Left ventricle myocardium superior (tissue), 1 donor: ENCODE measurements at places on chromosomes 7 and 10.

DNA sequence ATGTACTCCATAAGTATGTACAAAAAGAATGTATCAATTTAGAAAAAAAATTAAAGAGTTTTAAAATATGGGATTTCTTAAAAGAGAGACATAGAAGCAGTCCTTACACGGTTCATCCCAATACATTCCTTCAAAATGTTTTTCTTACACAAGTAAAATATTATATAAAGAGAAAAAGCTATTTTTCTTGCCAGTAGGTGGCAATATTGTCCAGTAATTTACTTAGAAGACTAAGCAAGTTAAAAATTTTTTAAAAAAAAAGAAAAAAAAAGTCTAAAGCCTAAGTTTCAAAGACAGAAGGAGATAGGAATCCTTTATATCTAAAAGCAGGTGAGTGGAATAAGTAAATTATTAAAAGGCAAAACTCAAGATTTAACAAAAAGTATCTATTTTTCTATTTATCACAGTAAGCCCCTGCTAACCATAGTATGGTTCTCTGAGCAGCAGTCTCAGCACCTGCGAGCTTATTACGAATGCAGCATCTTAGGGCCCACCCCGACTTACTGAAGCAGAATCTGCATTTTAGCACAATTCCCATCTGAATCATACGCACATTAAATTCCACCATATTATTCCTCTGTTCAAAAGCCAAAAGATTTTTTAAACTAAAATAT is 240.6 kb downstream of the DGKI start:
- no peak for DNase-seq

GRCh38 chr10:131094527-131095312 is 216.8 kb downstream of the TCERG1L start:
- DNase-seq: no peak

GRCh38 chr7:121094829-121095228 is 106.3 kb downstream of the CPED1 start:
- DNase-seq: no peak

GRCh38 chr10:70738761-70739121 is 46.4 kb downstream of the TBATA start:
- DNase-seq: no peak

GRCh38 chr7:35339811-35340210 is 85.9 kb upstream of the TBX20 start:
- DNase-seq: no peak

DNA sequence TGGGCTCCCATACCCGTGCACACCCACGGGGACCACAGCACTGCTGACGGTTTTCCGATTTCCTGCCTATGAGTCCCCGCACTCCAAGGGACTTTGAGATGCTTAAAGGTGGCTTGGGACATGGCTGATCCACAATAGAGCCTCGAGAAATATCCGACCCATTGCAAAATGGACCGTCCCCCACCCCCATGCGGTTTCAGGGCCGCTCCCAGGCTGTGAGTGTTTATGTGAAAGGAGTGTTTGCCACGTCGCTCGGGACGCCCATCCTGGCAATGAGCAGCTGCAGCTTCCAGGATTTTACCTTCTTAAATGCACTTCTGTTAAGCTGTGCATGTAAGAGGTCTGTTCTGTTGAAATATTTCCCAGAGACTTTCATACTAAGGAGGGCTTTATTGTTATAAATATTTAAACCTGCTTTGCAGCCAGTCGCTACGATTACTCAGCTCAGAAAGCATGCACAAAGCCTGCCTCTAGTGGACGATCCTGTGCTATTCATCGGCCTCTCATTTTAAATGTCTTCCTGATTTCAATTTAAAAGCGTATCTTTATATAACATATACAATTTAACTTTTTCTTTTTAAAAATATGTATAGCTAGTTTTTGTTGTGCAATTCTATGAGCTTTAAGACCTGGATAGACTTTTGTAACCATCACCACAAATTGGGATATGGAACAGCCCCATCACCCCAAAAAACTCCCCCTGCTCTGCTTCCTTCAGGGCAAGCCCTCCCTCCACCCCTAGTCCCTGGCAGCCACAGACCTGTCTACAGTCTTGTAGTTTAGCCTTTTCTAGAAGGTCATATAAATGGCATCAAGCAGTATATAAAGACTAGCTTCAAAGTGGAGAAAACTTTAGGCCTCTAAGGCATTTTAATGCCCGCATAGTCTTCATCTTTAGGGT is 418.3 kb downstream of the PAXIP1 start:
- no peak for DNase-seq

GRCh38 chr10:74213019-74213418 is 62.0 kb downstream of the ADK start:
- no peak for DNase-seq

- DNase-seq: peak; percentile 48
These were observed 74.9 kb upstream of the PPIF start for GRCh38 chr10:79272353-79272752.

DNA sequence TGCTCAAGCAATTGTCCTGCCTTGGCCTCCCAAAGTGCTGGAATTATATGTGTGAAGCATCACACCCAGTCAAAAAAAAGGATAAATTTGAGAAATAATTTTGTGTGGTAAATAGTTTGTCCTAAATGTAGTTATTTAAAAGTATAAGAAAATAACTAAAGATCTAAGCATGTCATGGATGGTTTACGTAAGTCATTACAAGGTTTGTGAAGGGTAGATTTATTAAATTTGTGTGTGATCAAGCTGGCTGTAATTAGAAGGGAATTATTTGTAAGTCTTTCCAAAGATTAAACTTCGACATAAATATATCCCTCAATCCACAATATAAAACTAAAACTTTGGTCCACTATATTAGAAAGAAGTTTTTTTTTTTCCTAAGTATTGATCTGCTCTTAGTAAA is 28.6 kb downstream of the ORC5 start:
- no peak for DNase-seq

DNA sequence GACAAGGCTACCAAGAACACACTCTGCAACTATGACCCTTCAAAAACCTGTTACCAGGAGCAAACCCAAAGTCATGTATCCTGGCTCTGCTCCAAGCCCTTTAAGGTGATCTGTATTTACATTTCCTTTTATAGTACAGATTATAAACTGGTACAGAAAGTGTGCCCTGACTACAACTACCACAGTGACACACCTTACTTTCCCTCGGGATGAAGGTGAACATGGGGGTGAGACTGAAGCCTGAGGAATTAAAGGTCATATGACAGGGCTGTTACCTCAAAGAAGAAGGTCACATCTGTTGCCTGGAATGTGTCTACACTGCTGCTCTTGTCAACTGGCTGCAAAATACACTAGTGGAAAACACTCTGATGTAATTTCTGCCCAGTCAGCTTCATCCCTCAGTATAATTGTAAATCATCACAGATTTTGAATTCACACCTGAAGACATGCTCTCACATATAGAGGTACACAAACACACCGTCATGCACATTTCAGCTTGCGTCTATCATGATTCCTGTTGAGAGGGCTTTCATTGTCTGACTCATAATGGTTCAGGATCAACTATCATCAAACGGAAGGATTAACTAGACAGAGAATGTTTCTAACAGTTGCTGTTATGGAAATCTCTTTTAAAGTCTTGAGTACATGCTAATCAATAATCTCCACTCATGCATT is 318.3 kb downstream of the NXPH1 start:
- no peak for DNase-seq

DNA sequence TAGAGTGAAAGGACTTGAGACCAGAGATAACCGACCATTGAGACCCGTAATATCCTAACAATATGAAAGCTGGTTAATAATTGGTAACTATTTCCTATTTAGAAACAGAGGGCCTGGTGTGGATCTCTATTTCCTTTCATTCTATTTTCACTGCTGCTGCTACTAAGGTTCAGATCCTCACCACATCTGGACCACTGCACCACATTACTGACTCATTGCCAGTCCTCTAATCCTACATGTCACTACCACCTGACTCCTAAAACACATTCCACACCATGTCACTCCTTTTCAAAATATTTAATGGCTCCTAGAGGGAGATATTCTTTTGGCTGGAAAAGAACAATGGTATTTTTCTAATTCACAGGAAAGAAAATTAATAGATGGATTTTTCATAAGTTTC is 6.4 kb downstream of the USP54 start:
- no peak for DNase-seq

DNA sequence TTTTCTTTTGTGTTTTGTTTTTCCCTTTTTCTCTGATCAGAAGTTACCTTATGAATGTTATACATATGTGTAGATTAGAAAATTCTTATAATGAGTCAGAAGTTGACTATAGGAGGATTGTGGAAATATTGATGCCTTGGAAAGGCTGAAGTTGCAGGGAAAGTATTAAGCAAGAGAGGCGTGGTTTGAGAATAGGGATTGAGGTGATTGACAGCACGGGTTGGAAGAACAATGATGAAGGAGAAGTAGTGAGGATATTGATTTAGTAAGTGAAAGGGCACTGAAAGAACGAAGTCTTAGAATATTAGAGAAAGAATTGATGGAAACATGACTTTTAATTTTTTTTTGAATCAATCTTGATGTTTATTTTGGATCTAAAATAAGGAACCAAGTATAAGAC is 176.0 kb downstream of the EXOC4 start:
- DNase-seq: no peak

GRCh38 chr7:65264258-65264657 is 109.4 kb upstream of the ZNF92 start:
- no peak for DNase-seq

DNA sequence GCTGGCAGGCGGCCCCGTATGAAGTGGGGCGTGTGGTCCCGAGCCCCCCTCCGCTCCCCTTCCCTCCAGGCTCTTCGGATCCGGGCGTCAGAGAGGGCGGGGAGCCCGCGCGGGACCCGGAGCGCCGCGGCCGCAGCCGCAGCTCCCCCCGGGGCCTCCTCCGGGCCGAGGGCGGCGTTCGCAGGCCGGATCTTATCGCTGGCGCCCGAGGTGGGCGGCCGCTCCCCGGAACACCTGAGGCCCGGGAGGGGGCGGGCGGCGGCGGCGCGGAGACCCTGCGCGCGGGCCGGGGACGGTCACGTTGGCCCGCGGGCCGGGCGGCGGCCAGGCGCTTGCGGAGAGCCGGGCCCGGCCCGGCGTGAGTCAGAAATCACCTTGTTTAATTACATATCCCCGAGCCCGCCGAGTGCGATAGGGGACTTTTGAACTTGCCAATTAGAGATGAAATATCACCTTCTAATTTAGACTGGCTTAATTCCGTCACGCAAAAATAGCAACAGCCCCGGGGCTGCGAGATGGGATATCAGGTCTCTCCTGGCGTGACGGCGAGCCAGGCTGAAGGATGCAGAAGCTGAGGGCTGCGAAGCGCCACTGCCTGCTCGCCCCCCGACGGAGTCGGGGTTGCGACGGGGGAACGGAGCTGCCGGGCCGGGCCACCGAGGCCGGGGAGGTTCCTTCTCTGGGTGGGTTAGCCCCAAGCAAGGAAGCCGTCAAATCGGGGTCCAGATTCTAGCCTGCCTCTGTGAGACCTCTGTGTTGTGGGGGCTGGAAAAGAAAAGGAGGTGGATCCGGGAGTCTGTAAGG is 43.4 kb downstream of the LDB3 start:
- DNase-seq: peak; percentile 71

DNA sequence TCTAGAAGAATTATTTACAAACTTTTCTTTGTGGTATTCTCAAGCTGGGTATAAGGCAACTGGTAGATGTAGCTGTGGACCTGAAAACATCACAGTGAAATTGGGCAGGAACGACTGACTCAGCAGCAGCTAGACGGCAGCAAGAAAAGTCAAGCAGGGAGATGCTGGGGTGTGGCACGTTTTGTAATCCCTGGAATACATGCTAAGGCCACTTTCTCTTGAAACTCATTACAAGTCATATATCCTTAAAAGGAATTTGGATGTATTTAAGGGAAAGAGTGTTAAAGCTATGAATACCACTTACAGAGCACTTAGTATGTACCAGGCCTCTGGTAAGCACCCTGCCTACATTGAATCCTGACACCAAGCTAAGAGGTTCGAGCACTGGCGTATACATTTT is 17.4 kb downstream of the BEND7 start:
- DNase-seq: no peak

GRCh38 chr7:48252995-48253394 is 81.7 kb downstream of the ABCA13 start:
- DNase-seq: no peak

DNA sequence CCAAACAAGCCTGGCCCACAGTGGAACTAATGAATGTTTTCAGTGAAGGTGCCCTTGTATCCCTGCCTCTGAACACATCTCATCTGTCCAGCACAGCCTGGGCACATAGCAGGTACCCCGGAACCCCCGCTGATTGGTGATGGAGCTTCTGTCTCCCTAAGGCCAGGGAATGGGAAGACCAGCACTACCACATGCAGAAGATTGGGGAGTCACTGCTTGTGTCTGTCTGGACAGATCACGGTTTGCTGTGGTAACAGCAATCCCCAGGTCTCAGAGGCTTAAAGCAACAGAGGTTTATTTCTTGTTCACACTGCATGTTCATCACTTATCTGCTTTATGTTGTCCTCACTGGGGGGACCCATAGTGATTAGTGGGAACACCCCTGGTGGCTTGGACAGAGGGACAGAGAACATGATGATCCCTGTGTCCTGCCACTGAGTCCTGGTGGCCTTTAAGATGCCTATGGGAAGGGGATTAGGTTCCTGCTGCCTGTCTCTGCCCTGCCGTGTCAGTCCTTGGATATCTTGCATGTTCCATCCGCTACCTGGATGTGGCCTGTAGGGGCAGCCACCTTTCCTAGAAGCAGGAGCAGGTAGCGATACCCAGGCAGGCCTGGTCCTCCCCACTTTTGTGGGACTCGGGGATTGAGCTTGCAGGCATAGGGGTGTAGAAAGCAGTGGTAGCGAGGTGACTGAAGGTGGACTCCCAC is 3.6 kb downstream of the TSPAN14 start:
- DNase-seq: no peak
